Pulmonary artery endothelial cell (primary cell): ENCODE measurements at places on chromosomes 5 and 9. TPM values are rescaled to one million over a fixed set of nuclear protein-coding genes. Genes with fewer than 3 reads are reported as not detected.

The RAI14 gene
- total RNA-seq, result 192 and 219 TPM in 2 replicates

The ROPN1L gene
- total RNA-seq, result 0.42 and 0.59 TPM in 2 replicates

The C9orf153 gene
- total RNA-seq, result 0.07 and 0.14 TPM in 2 replicates

The LCN6 gene
- not detected in 2 replicates for total RNA-seq

The PCDHB9 gene
- 0.04 and 0.07 TPM in 2 replicates for total RNA-seq

The SPAG8 gene
- 0.20 and 0.25 TPM in 2 replicates for total RNA-seq

The HDAC3 gene
- total RNA-seq, result 44.7 and 57.3 TPM in 2 replicates
